Fibroblast of the aortic adventitia (primary cell): ENCODE measurements at places on chromosomes 12 and 14. TPM values are rescaled to one million over a fixed set of nuclear protein-coding genes. Genes with fewer than 3 reads are reported as not detected.

DNA sequence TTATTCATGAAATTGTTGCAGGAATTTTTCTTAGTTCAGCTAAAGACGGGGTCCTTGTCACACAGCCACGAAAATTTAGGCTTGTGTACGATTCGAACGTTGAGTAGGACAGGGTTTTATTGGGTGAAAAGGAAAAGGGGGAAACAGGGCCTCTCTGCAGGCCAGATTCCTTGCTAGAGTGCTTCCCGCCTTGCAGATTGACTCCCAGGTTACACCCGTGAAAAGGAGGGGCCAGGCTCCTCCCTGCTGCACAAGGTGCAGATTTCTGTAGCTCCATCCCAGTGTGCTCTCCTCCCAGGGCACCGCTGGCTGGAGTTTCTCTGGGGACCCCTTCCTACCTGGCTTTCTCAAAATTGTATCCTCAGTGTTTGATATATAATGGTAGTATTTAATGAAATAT, 221.5 kb downstream of the ERC1 start:
- DNase-seq: no peak

DNA sequence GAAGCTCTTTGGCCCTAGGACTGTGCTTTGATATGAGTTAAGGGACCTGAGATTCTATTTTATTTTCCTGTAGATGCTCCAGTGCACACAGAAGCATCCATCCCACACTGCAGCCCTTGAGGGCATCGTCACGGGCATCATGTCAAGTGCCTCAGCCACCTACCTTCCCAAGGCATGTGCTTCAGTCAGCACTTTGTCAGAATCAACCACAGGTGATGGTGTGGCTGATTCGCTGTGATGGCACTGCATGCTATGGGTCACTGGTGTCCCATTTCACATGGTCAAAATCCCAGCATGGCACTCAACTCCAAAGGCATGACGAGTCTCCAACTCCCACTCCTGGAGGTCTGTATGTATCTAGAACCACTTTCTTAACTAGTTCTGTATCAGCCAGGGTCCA, 100.8 kb downstream of the AACS start:
- DNase-seq: no peak

GRCh38 chr12:61566183-61566582, 694.0 kb upstream of the USP15 start:
- DNase-seq: no peak

DNA sequence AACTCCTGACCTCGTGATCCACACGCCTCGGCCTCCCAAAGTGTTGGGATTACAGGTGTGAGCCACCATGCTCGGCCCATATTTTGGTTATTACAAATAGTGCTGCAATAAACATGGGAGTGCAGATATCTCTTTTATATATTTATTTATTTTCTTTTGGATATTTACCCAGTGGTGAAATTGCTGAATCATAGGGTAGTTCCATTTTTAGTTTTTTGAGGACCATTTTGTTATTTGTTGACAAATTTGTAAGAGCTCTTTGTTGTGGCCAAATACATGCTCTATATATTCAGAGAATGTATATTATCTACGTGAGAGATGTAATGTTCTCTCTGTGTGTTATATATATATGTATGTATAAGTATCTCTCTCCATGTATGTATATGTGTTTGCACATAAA, 15.9 kb downstream of the AMN1 start:
- no peak for DNase-seq

GRCh38 chr14:23831596-23831995, 122.0 kb upstream of the DHRS4 start:
- no peak for DNase-seq

DNA sequence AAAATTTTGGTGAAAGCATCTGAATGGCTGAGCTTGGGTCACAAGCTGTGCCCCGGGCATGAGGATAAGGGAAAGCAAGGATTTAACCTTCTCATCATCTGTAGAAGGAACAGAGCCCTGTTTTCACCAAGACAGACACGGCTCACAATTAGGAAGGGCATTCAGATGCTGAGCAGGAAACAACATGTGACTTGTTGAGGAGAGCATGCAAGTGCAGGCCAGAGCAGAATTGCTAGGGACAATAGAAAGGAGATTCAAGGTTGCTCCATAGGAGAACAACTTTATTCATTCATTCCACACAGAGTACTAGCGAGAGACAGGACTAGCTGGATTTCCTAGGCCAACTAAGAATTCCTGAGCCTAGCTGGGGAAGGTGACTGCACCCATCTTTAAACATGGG, 14.6 kb upstream of the RILPL1 start:
- no peak for DNase-seq

GRCh38 chr12:118650586-118650960, 274.2 kb downstream of the SUDS3 start:
- no peak for DNase-seq

DNA sequence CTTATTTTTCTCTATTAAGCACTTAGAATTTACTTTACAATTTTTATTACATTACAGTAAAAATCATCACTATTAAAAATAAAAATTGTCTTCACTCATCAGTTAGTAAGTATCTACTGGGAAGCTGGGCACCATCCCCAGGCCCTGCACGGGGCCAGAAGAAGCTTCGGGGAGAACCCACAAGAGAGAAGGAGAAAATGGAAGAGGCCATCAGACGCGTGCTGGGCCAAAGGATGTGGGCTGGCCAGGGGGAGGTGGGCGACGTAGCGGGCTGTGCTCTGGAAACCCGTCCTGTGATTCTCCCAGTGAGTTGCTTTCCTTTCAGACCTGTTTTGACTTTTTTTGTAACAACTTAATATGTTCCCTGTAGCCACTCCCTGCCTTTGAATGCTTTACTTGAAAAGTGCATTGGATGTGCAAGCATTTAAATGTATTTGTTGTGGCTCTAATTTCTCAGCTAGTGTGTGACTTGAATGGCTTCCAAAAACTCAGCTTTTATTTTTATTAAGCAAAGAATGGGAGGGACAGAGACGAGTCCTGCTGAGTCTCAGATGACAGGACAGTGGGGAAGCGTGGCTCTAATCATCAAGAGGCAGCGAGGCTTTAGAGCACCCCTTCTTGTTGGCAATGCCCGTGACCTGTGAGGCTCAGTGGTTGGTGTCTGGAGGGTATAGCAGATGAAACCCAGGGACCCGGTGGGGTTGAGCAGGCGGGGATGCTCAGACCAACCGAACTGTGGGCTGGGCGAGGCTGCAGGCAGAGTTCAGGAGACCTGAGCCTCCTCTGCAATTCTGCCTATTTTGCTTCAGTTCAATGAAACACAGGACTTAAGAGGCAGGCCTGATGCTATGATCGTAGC, 38.8 kb downstream of the SYNE3 start:
- no peak for DNase-seq

DNA sequence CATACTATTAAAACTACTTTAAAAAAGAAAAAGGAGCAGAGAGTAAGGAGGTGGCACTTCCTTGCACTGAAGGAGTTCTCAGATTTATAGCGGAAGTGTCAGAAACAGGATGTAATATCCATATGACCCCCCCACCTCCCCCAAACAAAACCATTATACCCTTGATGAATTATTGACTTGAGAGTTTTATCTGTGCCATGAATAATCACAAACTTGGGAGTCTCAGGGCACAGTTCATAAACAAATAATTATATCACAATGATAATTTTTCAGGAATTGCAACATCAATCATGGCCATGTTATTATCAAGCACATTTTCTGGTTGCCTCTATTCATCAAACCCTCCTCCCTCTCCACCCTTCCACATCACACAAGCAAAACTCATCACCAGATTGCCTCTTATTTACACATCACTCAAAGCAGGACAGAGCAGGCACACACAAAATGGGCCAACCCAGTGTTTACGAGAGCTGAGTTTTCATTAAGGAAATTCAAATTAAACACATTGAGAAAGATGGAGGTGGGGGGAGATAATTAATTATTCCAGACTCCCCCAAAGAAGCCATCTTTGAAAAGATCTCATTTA, 141.4 kb downstream of the EGLN3 start:
- DNase-seq: no peak

DNA sequence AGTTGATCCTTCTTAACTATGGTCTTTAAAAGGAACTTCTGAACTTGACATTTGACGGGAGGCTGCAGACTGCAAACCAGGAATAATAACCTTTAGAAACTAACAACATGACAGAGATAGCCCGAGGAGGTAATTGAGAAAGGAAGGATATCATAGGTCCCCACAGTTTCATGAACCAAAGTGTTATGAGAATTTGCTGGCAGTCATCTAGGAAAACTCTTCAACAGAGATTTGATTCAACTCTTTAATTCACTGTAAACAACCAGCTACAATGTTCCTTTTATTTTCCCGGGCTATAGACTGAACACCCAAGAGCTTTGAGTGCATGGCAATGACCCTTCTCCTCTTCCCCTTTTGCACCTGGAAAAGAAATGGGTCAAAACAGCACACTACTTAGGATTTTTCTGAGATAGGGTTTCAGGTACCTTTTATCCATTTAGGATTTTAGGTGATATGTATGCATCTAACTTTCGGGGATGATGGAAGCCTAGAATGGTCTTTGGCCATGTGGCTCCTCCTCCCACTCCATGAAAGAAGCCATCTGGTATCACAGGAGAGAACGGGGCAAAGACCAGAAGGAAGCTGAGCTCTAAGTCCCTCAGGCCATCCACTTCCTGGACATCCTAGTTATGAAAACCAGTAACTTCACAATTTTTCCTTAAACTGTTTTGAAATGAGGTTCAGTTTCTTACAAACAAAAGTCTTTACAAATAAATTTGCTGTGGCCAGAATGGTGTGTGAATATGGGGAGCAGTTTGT, 23.0 kb downstream of the GLT8D2 start:
- no peak for DNase-seq

DNA sequence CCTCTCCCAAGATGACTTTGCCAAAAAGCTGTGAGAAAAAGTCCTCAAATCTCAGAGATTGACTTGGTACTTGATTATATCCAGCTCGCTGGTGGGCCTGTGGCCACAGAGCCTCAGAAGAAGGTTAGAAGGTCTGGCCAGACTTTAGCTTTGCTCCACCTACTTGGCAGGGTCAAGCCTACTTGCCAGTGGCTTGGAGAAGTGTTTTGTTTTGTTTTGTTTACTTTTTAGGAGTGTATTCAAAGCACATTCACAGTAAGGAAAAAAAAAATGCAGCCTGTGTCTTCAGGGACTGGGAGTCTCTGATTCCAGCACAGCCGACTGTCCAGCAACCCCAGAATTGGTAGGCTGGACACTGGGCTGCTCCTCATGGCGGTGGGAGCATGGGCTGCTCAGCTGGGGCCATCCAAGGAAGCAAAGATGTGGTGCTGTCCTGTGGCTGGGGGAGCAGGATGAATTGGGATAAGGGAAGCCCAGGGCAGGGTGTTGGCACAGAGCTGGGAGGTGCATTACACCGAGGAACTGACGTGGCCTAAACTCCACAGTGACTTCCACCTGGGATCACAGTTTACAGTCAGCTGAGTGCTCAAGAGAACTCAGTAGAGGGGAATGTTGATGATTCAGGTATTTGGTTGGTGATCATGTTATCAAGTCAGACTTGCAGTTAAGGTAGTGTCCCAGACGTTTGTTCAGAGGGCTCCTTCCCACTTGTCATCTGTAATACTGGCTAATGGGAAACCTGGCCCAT, 73.5 kb downstream of the PPP2R5C start:
- DNase-seq: peak; percentile 22

GRCh38 chr14:95389471-95390011, 69.8 kb upstream of the CLMN start:
- DNase-seq: no peak

GRCh38 chr12:69341328-69341727, 6.9 kb upstream of the LYZ start:
- DNase-seq: no peak

GRCh38 chr14:39469094-39469710, 37.0 kb upstream of the FBXO33 start:
- peak; percentile 8 for DNase-seq

DNA sequence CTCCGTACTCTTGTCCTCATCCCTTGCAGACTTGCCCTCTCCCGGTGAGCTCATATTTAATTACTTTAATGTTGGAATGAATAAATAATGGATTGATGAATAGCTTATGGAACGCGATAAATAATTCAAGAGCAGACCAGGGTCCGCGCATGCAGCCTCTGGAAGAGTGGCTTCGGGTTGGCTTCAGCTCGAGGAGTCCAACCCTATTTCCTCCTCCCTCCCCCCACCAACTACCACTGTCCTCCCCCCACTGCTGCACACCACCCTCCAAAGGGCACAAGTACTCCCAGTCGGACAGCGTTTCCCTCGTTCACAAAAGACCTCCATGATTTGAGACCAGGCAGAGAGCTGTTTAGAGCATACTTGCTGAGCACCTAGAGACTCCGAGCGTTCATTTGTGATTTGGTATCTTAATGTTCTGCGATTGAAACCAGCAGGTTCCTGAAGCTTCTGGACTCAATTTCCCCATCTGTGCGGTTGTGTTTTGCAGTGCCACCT, 647 bp upstream of the SIX1 start:
- DNase-seq: peak; percentile 48

DNA sequence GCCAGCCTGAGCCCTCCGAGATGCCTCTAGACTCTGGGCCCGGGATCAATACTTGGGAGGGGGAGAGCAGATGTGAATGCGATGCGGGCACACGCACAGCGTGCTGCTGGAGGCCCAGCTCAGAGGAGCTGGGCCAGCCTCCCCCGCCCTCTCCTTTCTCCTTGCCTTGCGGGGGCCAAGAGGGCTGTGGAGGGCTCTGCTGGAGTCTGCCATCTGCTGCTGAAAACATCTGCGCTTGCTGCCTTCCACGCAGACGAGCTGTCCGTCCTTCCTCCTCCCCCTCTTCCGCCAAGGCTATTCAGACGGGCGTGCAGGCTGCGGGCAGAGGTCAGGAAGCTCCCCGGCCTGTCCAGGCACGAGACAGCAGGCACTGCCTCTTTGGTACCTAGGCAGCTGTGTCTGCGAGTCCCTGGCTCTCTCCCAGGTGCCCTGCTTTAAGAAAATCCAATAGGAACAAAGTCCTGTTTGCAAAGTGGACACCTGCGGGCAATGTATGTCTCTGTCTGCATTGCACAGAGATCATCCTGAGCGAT, 75.2 kb downstream of the SPRING1 start:
- DNase-seq: no peak

DNA sequence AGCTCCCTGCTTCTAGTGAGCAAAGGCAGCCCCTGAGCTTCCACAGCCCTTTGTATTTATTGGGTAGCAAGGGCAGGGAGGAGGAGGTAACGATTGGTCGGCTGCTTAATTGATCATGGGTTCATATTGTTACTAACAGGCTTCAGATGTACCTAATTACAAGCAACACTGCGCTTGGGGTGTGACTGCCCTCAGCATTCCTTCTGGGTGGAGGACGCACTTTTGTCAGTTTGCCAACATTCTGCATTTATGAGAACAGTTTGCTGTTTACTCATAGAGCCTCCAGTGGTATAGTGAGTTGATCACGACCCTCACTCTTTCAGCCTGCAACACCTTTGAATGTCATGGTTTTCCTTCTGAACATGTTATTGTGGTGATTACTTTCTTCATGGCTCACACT, 9.6 kb downstream of the TSHR start:
- DNase-seq: no peak

GRCh38 chr14:29926701-29927375, 809 bp downstream of the PRKD1 start:
- DNase-seq: peak; percentile 32

GRCh38 chr12:127355061-127355841, 911.7 kb upstream of the TMEM132C start:
- DNase-seq: peak; percentile 56

The SLC25A21 gene
- total RNA-seq: 0.49 and 1.2 TPM in 2 replicates

The WNT5B gene
- total RNA-seq: 3.1 and 16.6 TPM in 2 replicates

The FOXM1 gene
- total RNA-seq: 1.4 and 19.3 TPM in 2 replicates

The TTC7B gene
- total RNA-seq: 24.9 and 50.9 TPM in 2 replicates

The DHRS4L2 gene
- total RNA-seq: 5.5 and 8.3 TPM in 2 replicates

The FAM181A gene
- not detected in 2 replicates for total RNA-seq

The USP44 gene
- total RNA-seq: 0.82 and 1.8 TPM in 2 replicates

The DPPA3 gene
- not detected in 2 replicates for total RNA-seq

The DPY19L2 gene
- total RNA-seq: 2.3 and 7.1 TPM in 2 replicates

The SERPINA1 gene
- total RNA-seq: not detected in 2 replicates

The GALNT6 gene
- total RNA-seq: 0.74 and 22.1 TPM in 2 replicates

The IFNG-AS1 gene
- total RNA-seq: 0.09 TPM in 1 of 2 replicates, not detected in the other
